Esophagus squamous epithelium (tissue), 5 donors: ENCODE measurements at places on chromosomes 2 and 18.

DNA sequence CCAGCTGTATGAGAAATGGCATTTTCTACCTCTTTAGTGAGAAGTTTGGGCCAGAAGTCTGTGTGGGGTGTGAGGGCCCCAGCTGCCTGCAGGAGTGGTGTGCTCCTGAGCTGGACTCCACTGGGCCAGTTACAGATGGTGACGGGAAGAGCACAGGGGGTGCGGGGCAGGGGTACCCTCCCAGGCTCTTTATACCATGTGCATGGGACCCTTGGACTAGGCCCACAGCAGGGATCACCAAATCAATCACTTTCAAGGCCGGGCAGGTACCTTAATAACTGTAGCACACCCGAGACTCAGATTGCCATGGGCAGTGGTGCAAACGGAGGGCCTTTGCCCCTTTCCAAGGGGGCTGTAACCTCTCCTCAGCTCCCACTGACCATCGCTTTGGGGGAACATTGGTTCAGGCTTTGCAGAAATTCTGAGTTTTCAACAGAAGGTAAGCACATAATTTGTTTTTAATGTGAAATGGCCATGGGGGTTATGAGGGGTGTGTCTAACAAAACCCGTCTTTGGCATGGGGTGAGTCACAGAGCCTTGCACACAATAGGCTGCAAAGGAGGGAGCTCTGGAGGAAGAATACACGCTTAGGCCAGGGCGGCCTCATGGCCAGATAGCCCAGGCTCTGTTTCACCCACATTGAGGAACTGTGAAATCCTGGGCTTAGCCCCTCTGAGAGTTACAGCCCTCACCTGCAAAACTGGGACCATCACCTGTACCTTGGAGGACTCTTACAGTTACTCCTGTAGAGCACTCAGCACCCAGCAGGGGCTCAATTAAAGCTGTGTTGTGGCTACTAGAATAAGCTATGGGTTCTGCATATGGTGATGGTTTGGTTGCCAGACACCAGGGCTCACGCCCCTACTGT lies 141.0 kb upstream of the BCL2L11 start:
- DNase-seq = no peak

DNA sequence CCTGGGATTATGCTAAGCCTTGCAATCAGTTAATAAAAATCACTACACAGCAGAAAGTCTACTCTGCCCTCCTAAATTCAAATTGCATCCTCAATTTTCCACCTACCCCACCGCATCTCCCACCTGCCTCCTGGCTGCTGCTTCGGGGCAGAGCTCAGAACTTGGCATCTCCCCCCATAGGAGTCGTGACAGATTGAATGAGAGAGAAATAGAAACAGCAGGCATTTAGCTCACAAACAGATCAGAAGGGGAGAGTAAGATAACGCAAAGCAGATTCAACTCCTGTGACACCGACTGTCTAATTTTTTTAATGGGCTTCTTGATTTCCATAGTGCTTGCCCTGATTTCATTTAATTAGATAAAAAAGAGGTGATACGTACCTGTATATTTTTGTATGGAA lies 24.7 kb upstream of the LRRC30 start:
- DNase-seq = no peak

DNA sequence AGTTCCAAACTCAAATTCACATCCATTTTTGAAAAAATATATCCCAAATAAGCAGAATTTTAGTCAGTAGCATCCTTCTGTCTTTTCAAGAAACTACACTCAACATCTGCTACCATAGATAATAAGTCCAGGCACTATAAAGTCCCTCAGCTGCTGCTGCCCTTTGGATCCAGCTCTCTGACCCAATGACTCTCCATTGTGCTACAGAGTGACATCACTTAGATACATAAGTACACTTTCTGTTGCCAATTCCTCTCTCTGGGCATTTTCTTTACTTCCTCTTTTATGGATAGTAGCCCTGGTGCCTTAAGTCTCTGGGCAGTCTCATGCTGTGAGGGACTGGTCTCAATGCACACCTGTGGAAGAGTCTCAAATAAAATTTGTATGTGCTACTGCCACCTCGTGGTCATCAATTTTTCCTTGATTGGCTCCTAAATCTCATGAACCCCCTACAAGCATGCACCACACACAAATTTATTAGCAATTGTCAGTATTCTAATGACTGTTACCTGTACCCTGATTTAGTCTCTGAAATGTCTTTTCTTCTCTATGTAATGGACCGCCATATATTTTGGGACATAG lies 219.2 kb downstream of the LRP1B start:
- no peak for DNase-seq

DNA sequence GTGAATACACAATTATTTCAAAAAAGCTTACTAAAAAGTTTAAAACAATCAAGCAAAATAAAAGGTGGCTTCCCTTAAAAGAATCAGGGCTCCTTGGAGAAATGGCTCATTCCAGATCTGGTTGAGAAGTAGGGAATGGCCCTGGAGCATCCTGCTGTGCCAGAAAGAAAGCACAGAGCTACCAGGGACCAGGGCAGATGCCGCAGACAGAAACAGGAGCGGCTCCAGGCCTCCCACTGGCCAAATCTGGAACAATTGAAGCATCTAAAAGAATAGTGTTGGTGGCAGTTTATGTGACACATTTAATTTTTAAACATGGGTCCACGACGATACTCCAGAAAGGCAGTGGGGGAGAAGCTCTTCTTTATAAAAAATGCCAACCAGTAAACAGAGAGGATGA lies 75.5 kb downstream of the GBX2 start:
- no peak for DNase-seq

DNA sequence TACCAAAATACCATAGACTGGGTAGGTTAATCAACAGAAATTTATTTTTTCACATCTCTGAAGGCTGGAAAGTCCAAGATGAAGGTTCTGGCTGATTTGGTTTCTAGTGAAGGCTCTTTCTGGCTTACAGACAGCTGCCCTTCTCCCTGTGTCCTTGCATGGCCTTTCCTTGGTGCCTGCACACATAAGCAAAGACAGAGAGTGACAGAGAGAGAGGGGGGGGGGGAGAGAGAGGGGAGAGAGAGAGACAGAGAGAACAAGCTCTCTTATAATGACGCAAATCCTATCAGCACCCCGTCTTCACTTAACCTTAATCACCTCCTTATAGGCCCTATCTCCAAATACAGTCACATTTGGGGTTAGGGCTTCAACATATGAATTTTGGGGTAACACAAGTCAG lies 53.9 kb downstream of the INO80C start:
- DNase-seq = no peak

- DNase-seq = no peak
These were observed 31.9 kb downstream of the BMP10 start for GRCh38 chr2:68839260-68839833.

DNA sequence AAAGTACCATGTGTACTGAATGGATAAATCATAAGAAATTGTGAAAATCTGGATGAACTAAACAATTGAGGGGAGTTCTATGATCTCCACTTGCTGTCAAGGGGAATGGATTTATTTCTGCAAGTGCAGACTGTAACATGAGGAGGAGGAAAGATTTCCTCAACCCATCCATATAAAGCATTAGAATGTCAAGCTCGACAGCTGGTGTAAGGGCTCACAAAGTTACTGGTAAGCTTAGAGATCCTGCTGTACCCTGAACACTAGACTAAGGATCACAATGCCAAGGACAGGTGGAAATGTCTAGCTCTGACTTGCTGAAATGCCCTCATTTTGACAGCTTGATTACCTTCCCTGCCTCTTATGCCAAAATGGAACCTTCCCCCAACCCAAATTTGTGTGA lies 125.3 kb downstream of the TCF4 start:
- DNase-seq = no peak

GRCh38 chr2:240728827-240729226 lies 37.2 kb downstream of the AQP12A start:
- no peak for DNase-seq

- DNase-seq = no peak
These were observed 77.4 kb downstream of the PTGR3 start for GRCh38 chr18:75131381-75132000.

GRCh38 chr2:204312105-204312504 lies 233.2 kb upstream of the PARD3B start:
- DNase-seq = no peak

DNA sequence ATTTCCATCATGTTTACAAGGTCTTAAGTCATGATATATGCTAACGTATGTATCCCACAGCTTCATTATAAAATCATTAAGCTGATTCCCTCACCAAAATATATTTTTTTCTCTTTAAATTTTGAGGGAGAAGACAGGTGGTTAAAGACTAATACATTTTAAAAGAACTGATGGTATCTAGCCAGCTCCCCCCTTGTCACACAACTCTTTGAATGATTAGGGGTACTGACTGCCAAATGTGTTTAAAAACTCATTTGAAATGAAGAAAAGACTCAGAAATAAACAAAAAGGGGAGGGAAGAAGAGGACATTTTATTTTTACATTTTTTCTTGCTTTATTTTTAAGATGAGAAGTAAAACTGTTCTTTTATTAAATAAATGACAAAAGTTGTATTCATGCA lies 805.3 kb downstream of the SATB2 start:
- no peak for DNase-seq

DNA sequence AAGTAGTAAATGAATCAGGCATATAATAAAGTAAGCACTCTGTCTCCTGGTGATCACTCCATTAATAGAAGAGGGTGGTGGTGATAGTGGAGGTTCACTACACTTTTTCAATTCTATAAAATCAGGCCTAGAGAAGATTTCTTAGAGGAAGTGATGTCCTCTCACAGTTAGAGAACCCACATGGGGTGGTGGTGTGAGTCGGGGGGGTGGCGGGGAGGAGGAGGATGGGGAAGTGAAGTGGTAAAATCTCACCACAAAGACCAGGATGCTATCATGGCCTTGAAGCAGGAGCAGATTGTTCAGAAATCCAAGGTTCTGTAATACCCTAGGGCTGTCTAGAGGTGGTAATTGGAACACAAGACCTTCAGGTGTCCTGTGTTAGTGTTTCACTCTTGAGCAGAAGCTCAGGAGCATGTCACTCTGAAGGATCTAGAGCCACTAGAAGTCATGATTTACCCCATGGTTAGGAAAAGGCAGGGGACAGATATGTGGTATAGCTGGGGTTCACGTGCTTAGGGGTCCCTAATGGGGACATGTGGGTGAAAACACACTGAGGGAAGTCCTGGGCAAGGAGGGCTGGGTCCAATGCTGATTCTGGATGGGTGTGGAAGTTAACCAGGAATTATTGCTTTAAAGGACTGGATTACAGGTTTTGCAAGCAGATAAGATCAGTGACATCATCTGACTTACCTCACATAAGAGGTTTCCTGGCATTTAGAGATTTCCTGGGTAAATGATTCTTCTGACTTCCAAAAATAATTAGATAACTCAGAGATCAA lies 31.0 kb downstream of the RNF125 start:
- no peak for DNase-seq

GRCh38 chr2:58046335-58046584 lies 346 bp upstream of the VRK2 start:
- DNase-seq = no peak

GRCh38 chr2:101241158-101241557 lies 11.5 kb upstream of the CNOT11 start:
- no peak for DNase-seq

DNA sequence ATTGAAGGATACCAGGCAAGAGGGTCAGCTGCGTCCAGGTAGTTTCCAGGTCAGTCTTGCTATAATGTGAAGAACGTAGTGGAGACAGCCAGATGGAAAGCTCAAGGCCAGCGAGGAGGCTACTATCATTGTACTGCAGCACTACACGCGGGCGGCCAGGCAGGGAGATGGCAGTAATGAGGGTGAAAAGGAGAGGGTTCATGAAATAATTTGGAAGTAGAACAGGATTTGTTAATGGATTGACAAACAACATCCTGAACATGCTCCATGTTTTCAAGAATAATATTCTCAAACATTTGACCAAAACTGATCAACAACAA lies 17.1 kb downstream of the SPIRE1 start:
- DNase-seq = no peak

DNA sequence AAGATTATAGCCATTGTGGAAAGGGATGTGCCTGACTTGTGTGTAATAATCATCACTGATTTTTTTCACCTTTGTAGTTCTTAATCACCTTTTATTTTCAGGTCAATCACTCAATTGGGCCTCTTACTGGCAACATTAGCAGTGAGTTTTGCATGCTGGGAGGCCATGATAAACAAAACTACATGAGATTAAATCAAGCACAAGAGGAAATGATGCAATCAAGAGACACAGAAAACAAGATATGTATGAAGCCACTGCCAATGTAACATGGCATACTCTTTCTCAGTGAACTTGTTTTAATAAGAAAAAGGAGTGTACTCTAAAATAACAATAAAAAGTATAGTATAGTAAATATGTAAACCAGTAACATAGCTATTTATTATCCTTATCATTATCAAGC lies 69.9 kb upstream of the FSIP2 start:
- DNase-seq = no peak

- no peak for DNase-seq
These were observed 4.6 kb downstream of the TMEM169 start for GRCh38 chr2:216086207-216086893.

- DNase-seq = no peak
These were observed 75.5 kb upstream of the TXNDC2 start for GRCh38 chr18:9810299-9810698.

- DNase-seq = no peak
These were observed 119.0 kb upstream of the ARHGAP28 start for GRCh38 chr18:6610466-6610865.

DNA sequence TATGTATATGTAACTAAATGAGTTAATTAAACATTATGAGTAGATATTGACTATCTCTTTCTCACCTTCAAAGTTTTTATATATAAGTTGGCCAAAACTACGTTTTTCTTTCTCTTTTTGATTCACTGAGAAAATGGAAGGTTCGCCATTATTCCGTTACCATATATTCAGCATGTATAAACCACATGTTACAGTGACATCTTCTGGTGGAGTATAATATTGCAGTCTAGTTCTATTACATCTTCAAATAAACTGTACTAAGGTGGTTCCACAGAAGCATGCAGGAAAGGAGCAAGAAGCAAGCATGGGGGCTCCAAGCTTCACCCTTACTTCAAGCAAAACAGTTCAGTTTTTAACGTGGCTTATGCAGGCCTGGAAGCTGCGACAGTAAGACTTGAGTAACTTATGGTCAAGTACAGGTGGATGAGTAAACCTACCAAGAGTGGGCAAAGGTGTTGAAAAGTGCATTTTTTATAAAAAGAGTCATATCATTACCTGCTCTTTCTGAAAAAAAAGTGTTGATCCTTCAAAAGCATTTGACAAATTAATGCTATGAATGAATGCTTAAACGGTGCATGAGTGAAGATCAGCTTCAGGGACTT lies 129.8 kb upstream of the RAB6C start:
- no peak for DNase-seq

- no peak for DNase-seq
These were observed 143.3 kb downstream of the MREG start for GRCh38 chr2:215870088-215870490.
